ENCODE measurements at places on chromosomes 11 and 22. TPM values are rescaled to one million over a fixed set of nuclear protein-coding genes. Genes with fewer than 3 reads are reported as not detected.

GRCh38 chr11:67317888-67318555, 14.7 kb downstream of the SSH3 start:
- no peak for DNase-seq

- no peak for DNase-seq
Observed at GRCh38 chr22:32621656-32622003, 147.0 kb downstream of the FBXO7 start.

DNA sequence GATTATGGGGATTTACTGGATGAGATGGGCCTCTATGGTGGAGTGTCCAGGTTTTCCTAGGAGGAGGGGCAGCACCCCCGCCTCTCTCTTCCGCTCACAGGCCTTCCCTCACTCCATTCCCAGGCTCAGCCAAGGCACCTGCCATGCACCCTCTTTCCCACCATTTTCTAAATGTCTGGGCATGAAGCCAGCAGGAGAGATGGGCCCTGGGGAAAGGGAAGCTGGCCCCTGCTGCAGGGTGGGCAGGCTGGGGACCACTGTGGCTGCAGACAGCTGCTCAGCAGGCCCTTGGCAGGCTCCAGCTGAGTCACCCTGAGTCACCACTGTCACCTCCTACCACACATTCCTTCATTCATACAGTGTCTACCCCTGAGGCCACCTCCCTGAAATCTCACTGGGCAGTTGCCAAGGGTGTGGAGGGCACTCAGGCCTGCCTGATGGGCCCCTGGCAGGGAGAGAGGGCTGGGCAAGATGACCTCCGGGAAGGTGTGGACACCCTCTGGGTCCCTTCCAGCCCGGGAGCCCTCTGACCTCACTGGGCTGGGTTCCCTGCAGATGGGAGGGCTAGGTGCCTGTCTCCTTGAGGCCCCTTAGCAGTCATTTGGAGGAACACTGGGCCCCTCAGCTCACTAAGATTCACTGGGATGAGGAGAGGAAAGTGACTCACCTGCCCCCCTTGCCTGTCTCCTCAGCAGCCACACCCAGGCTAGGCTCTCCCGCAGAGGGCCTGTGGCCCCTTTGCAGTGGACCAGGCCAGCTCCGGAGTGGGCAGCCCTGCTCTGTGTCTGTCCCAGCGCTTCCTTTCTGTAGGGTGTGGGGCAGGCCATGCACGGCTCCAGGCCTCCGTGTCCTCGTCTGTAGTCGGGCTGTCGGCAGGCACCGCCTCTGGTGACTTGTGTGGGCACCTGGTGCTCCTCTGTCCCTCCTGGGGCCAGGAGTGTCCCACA, 7.8 kb downstream of the MYEOV start:
- no peak for DNase-seq

GRCh38 chr11:46533396-46534100, 60.3 kb downstream of the AMBRA1 start:
- no peak for DNase-seq

GRCh38 chr11:32580967-32581366, 2.7 kb upstream of the EIF3M start:
- DNase-seq, result no peak

GRCh38 chr22:36606114-36606513, 77.1 kb upstream of the EIF3D start:
- DNase-seq, result no peak

- DNase-seq, result no peak
Observed at GRCh38 chr11:65292890-65293289, 21.8 kb upstream of the CDC42EP2 start.

GRCh38 chr11:47523490-47524225, 29.3 kb downstream of the CELF1 start:
- peak; percentile 17 for DNase-seq

- DNase-seq, result no peak
Observed at GRCh38 chr11:69253028-69253427, 40.9 kb upstream of the MYEOV start.

GRCh38 chr11:104134745-104135144, 29.2 kb downstream of the PDGFD start:
- no peak for DNase-seq

- DNase-seq, result no peak
Observed at GRCh38 chr11:122625976-122626665, 29.4 kb upstream of the UBASH3B start.

DNA sequence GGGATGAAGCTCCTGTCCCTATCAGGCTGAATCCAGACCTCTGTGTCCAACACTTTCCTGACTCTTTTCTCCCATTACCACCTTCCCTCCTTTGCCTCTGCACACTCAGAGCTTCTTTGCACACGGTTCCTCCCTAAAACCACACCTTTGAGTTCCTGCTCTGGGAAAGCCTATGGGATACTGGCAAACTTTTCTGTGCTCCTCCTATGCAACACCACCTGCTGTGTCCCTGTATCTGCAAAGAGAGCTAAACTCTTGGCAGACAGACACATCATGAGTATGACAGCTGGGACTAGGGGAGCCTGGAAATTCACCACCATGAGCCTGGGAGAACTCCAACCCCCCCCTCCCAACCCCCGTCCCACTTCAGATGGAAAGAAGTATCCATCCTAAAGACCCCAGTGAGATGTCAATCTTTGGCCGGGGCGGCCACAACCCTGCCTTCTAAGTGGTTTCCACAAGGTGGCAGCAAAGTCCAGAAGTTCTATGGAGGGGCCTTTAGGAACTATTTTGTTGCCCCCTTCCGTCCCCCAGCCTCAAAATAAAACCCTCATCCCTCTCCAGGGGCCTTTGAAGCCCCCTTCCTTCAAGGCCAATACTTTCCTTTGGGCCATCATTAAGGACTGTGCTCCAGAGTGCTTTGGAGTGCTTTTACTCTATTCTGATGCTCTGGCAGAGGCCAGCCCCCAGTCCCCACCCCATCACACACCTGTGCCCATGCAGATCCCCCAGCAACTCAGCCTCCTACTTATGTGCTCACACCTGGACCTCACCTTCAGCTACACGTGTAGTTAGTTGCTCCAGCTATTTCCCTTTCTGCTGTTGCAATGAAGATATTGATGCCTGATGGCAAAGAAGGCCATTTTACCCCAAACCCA, 19.4 kb downstream of the HTR3A start:
- no peak for DNase-seq

DNA sequence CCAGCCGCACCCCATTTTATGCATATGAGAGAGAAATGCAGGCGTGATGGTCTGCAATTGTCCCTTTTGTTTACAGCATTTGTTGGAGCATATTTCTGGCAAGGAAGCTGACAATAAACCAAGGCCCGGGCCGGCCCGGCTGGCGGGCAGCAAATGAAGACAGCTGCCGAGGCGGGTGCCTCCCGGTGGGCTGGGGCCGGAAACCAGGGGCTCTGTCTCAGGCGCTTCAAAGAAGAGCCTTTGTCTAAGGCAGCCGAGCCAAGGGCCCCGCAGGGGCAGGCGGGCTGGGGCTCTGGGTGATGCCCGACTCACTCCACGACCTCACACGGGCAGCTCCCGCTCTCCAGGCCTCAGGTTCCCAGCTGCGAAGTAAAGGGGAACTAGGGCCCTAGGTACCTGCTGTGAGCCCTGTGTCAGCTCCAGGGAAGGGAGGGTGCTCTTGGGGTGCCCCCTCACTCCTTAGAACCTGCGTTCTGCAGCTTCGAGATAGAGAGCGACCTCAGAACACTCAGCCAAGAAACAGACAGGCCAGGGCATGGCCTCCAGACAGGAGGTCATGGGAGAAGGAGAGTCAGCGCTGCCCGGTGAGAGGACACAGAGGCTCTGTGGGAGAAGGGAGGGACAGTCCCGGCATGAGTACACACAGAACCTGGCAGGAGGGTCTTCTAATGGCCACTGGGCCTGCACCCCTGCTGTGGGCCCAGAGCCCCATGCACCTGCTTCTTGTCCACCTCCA, 2.4 kb downstream of the LINC01488 start:
- DNase-seq, result no peak

DNA sequence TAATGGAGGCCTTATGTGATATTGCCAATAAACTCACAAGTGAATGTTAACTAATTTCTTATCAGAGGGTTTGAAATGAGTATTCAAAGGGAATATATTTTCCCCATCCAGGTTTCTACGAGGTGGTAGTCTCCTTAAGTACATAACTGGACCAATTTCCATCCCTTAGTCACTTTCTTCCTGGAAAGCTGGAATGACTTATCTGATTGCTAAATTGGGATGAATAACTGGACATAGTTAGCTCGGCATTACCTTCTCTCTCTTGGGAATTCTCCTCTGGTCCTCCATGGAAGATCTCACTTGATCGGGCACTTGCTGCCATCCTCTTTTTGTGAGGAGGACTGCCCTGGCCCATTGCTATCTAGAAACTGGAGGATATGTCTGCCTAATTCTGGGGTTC, 109.1 kb downstream of the TRPC6 start:
- no peak for DNase-seq

KIRREL3 gene
- polyA plus RNA-seq, result 2.1 TPM

C11orf97 gene
- 0.29 TPM for polyA plus RNA-seq

YPEL4 gene
- polyA plus RNA-seq, result 5.6 TPM

TUB gene
- 24.5 TPM for polyA plus RNA-seq

CNGA4 gene
- 0.42 TPM for polyA plus RNA-seq

NXPE1 gene
- not detected for polyA plus RNA-seq

MPZL3 gene
- polyA plus RNA-seq, result 6.8 TPM

All from renal cortex interstitium (tissue), 15 donors.